Stimulated activated CD4-positive, alpha-beta T cell treated with anti-CD3 and anti-CD28 coated beads, Interleukin-2, amount 100 ng/mL, for 4 hours (primary cell): ENCODE measurements at places on chromosomes 2 and 18.

DNA sequence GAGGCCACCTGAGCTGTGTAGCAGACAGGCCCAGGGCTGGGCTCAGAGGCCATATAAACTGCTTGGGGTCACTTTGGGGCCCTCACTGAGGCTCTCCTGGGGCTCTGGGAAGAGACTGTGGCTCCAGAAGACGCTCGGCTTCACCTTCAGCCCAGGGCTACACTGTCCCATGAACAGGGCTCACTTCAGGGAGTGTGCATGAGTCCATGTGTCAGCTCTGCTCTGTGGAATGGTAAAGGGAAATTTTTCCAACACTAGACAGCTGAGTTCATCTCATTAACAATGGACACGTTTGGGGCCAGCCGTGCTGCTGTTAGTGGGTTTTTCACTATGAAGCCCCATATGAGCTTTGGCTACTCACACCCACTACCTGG lies 65.4 kb upstream of the TFCP2L1 start:
- no peak for DNase-seq

DNA sequence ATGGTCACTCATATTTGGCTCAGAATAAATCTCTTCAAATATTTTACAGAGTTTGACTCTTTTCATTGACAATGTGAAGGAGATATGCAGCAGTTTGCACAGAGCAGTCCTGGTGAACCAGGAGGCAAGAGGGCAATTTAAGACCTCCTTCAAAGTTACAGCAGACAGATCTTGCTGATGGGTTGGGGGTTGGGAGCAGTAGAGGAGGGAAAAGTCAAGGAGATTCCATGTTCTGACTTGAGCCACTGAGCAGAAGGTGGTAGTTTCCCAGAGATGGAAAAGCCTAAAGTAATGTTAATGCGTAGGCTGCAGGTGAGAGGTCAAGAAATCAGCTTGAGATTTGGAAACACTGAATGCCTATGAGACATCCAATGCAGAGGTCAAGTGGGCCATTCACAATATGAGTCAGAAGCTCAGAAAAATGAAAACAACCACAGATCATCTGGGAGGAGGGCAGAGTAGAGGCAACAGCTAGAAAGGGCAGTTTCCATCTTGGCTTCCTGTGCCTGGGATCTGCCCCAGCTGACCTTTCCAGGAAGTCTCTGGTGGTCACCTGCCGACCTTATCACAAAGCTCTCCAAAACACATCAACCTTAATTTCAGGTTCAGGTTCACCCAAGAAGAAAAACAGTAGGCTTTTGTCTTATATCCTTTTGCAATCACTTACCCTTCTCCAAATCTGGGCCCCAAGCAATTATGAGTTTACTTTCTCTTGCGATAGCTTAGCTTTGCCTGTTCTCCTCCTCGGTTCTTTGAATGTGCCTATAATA lies 197.5 kb upstream of the ARL4C start:
- DNase-seq = no peak

DNA sequence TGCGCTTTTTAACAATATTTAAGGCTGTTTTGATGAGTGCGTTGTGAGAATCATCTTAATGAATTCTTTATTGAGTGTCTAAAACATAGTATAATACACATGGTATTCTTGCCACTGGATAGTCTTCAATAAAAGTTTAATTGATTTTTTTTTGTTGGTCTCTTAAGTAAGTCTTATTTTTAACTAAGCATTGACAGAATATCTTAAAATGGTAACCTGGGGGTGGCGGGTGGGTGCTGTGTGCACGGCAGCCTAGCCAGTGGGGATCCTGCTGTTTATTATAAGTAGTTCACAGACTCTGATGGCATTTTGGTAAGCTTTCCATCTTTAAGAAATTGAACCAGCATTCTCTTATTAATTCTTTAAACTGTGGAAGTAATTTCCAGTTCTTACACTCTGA lies 6.0 kb downstream of the SOX11 start:
- no peak for DNase-seq

- DNase-seq = no peak
These were observed 236.4 kb downstream of the BCL11A start for GRCh38 chr2:60317034-60317386.

DNA sequence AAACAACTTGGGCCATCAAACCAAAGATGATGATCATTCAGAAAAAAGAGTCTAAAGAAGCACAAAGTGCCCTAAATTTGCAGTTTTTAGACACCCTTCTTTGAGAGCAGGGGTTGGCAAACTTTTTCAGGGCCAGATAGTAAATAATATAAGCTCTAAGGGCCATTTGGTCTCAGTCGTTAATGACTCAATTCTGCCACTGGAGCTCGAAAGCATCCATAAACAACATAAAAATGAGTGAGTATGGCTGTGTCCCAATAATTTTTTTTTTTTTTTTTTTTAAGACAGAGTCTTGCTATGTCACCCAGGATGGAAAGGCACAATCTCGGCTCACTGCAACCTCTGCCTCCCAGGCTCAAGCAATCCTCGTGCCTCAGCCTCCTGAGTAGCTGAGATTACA lies 152.3 kb downstream of the DTNB start:
- DNase-seq = no peak

- DNase-seq = no peak
These were observed 1489.7 kb downstream of the LRP1B start for GRCh38 chr2:140641163-140641562.

GRCh38 chr18:73099759-73100158 lies 232.0 kb upstream of the NETO1 start:
- DNase-seq = no peak
